ENCODE measurements at places on chromosomes 4 and X.

- no peak for DNase-seq
Observed at GRCh38 chrX:67922966-67923365, 379.1 kb downstream of the AR start.

GRCh38 chrX:41922431-41923151 lies 763 bp downstream of the CASK start:
- DNase-seq, result no peak

- DNase-seq, result no peak
Observed at GRCh38 chr4:82784681-82785610, 13.7 kb downstream of the SCD5 start.

DNA sequence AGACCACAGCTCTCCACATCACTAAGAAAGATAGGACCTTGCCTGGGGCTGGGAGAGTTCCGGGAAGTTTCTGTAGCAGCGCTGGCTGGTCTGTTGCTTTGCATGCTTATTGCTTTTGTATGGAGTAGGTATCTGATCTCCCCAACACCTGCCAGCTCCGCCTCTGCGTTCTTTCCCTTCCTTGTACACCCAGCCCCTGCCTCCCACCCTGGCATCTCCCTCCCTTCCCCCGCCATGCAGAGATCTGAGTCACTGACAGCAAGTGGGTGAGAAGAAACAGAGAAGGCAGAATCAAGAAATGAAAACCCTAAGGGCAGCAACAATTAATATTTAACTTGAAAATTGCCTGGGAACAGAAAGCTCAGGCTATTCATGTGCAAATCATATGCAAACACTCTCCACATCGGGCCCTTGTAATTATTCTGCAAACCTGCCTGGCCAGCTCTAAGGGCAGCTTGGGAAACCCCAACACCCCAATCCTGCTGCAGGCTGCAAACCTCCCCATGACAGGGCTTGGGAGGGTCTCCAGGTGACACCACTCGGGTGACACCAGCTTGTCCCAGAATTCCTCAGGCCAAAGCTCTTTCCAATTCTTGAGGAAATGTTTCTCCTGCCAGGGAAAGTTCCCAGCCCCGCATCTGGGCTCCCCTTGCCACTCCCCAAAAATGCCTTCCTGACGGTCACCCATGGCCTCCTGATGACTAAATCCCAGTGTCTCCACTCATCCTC lies 257.2 kb downstream of the FBXW7 start:
- no peak for DNase-seq

GRCh38 chr4:17447056-17447455 lies 64.8 kb downstream of the QDPR start:
- DNase-seq, result no peak
